ENCODE measurements at places on chromosomes 4 and X.

GRCh38 chr4:112181358-112182000, 36.2 kb downstream of the FAM241A start:
- no peak for DNase-seq

DNA sequence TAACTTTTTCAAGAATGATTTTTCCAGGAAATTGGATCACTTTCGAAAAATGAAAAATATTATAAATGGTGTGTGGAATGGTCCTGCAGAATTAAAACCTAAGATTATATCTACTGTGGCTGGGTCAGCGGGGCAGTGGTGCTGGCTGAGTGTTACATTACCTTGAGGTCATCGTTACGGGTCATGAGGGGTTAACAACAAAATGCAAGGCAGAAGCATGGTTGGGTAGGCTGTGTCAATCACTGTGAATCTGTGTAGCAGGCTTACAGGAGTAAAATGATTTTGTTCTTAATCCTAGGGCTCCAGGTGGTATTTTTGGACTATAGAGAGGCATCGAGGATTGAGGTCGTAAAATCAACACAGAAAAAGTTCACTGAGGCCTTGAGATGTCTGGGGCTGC, 105.2 kb upstream of the AMOT start:
- DNase-seq: no peak

- DNase-seq: no peak
These were observed 94.4 kb downstream of the GRIA2 start for GRCh38 chr4:157314906-157315305.

- DNase-seq: no peak
These were observed 36.7 kb upstream of the TMEM164 start for GRCh38 chrX:109966246-109966645.

DNA sequence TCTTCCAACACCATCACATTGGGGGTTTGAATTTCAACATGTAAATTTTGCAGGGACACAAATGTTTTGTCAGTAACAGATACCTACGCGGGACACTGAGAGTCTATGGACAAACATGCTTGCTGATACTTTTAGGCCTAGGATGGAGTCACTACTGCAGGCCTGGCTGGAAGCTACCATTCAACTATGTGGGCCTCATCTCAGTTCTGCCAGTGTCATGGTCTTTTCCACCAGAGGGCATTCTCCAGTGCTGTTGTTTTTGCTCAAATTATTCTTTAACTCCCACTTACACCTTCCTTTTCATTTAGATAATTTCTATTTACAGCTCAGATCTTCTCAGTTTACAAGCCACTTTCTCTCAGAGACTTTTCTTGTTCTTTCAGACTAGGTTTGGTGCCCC, 7.0 kb upstream of the ANK2 start:
- DNase-seq: no peak

- no peak for DNase-seq
These were observed 1722.9 kb upstream of the PCDH10 start for GRCh38 chr4:131426023-131426758.

GRCh38 chrX:125378770-125379169, 59.1 kb downstream of the TEX13C start:
- no peak for DNase-seq

DNA sequence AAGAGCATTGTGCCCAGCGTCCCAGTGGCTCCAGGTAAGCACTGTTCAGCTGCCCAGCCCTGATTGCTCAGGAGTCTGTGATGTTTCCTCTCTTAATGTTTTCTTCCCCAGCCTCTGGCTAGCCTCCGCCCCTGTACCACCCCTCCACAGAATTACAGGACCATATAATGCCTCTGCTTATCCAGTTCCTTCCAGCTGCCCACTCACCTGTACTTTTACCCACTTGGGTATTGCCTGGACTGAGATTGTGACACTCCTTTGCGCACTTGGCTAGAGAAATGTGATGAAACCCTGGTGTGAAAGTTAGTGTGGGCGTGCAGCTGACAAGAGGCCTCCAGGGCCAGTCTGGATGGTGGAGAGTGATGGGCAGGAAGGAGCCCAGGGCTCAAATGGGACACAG, at the start of gene AWAT2:
Gene AWAT2, minus strand, starts transcription at position 14 of the 400 bp plus-strand sequence. Its CDS starts 6 bp downstream, at position 8.
- no peak for DNase-seq

DNA sequence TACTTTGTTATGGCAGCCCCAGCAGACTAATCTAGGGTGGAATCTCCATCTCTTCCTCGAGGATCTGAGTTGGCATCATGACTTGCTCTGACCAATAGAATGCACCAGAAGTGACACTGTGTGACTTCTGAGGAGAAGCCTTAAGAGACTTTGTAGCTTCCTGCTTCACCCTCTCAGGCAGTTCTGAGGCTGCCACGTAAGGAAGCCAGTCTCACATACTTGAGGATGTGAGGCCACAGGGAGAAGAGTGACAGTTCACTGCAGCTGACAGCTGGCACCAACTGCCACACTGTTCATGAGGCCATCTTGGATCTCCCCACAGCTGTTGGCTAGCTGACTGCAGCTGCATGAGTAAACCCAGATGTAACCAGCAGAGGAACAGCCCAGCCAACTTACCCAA, 29.3 kb upstream of the BCOR start:
- no peak for DNase-seq

DNA sequence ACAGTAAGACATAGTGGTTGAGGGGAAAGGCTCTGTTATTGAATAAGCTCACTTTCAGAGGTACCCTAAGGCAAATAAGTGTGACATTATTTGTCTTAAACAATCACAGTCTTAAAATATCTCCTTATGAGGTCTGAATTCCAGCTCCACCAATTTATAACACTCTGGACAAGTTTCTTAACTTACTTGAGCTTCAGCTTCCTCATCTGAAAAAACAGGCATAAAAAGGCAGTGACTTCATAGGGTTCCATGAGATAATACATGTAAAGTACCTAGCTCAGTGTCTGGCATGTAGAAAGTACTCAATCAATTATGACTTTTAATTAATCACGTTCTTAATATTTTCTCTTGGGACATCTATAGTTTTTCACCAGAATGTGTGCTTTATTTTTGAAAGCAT, 202.5 kb downstream of the RASL11B start:
- DNase-seq: no peak

GRCh38 chrX:154712781-154713740, 37.8 kb downstream of the GAB3 start:
- no peak for DNase-seq

- DNase-seq: no peak
These were observed 89.3 kb upstream of the UGT8 start for GRCh38 chr4:114509340-114509739.

DNA sequence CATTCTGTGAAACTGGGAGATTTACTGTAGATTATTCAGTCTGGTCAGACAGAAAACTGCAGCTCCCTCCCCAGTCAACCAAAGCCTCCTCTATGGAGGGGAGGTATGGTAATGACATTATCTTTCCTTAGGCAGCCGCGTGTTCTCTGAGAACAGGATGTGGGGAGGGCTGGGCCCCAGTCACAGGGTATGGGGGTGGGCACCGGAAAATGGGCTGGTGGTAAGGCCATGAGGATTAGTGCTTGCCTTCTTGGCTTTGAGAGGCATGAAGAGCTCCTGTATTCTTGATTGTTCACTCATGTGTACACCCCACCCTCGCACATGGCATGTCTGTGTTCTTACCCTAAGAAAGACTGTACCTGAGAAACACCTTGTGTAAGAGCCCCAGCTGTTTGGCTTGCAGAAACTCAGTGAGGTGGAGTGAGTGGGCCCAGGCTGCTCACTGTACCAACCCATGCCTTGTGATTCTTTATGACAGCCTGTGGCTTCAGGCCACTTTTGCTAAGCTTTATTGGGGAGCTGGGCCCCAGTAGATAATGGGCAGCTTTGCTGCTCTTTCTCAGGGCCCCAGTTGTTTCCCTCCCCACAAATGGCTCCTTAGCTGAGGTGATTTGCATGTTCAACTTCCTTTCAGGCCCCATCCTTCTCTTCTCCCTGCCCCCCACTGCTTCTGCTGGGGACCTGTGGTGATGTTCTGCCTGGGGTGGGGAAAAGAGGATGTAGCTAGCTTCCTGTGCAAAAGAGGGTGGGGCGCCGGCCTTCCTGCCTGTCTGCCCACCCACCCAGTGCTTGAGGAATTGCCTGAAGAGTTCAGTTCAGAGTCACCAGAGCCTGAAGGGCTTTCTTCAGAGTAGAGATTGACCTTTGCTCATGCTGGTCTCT, 30.7 kb downstream of the MSN start:
- DNase-seq: no peak

GRCh38 chrX:42269186-42269585, 345.8 kb upstream of the CASK start:
- DNase-seq: no peak

- no peak for DNase-seq
These were observed 25.6 kb upstream of the MTM1 start for GRCh38 chrX:150542846-150543229.

GRCh38 chr4:168540086-168540485, 43.2 kb downstream of the PALLD start:
- no peak for DNase-seq

GRCh38 chr4:4422856-4423499, 36.1 kb downstream of the NSG1 start:
- no peak for DNase-seq

DNA sequence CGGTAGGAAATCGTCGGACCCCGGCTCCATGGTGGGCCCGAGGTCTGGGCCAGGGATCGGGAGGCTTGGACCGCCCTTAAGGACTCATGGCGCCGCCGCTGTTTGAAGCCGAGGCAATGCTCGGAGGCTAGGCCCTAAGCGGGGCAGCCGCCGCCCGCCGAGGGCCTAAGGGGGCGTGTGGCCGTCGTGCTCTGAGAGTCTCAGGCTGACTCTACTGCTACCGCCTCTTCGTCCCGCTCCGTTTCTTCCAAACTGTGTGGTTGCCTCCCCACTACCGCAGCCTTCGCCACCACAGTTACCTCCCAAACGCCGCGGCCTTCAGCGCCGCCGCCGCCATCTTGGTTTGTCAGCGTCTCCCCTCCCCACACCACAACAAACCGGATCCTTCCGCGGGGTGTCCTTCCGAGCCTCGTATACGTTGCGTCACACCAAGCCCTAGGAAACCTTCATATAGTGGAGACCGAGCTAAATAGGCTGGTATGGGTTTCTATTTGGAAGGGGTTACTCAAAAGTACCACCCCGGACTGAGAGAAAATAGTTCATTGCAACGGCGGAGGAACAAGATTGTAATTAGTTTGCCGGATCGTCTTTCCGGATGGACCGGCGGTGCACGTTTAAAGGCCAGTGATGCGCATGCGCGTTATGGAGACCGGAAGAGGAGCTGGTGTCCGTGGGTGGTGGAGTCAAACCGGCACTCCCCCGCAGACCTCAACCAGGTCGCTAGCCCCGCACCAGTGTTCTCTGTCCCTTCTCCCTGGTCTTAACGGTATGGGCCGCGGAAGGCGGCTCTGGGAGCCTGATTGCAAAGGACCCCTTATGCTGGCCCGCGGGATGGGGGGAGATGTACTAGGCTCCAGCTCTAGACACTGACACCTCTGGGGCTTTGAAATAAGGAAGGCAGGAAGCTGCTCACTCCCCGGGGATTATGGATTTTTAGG, at the start of gene KDM5C:
Gene KDM5C, minus strand, starts transcription at position 348 of the 938 bp plus-strand sequence. Its CDS starts 318 bp downstream, at position 30.
- peak; percentile 39 for DNase-seq

DNA sequence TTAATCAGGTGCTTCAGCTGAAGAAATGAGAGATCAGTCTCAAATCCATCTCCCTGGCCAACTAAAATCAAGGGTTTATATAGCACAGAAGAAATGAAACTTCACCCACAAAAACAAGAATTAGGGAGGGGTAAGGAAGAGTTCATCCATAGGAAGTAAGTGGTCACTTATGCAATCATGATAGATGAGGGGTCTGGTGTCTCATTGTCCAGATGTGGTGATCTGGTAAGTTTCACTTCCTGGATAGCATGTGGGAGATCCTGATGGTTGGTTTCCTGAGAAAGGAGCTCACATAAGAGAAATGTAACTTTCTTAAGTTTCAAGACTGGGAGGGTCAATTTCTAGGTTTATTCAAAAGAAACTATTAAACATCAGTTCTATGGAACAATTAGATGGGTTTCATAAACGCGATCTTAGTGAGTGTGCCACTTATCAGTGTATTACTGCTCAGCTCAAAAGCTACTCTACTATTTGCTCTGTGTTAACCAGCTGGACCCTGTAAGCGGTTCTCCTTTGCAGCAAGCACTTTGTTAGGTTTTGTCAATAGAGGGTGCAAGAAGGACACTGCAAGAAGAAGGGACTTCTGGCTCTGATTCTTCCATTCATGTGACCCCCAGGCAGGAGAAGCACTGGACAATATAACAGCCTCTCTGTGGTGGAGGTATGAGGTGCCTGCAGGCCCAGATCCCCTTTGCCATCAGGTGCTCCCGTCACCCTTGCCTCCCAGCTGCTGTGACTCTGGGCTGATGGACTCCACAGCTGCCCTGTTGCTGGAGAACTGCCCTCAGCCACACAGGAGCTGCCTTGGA, 35.4 kb upstream of the HPSE start:
- no peak for DNase-seq

- no peak for DNase-seq
These were observed 2.2 kb upstream of the SFRP2 start for GRCh38 chr4:153790962-153791551.

- DNase-seq: no peak
These were observed 33.7 kb downstream of the GASK1B start for GRCh38 chr4:158139086-158139485.

DNA sequence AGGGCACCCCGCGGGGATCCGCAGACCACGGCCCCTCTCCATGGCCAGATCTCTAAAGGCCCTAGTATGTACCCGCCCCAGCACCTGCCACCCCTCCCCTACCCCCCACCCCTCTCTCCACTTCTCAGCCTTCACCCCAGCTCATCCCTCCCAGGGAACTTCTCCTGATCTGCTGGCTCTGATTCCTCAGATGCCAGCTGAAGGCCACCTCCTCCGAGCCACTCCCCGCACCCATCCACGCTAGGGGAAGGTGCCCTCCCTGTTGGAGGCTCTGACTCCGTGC, 11.9 kb downstream of the PSAPL1 start:
- DNase-seq: no peak

DNA sequence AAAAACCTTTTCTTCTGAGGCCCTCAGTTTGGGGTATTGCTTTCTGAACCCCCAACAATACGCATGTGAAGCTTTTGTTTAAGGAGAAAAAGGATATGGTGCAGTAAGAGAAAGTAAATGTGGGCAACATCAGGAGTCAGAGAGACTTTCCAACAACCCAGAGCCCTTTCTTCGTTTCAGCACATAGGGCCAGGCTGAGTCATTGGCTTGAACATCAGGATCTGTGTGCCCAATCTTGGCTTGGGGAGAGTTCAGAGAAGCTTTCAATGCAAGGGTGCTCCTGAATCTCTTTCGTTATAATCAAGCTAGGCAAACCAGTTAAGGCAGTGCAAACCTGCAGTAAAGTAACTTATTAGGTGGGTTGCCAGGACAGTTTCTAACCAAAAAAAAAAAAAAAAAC, 191.2 kb downstream of the FRMPD4 start:
- no peak for DNase-seq

DNA sequence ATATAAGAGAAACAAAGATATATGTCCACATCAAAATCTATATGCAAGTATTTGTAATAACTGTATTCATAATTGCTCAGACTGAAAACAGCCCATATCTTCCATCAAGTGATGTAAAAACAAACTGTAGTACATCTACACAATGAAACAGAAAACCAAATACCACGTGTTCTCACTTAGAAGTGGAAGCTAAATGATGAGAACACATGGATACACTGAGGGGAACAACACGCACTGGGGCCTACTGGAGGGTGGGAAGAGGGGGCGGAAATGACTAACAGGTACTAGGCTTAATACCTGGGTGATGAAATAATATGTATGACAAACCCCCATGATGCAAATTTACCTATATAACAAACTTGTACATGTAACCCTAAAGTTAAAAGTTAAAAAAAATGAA, 42.7 kb downstream of the UBA6 start:
- no peak for DNase-seq

- DNase-seq: no peak
These were observed 1849.7 kb downstream of the PCDH7 start for GRCh38 chr4:32569861-32570260.

Measured in kidney epithelial cell (primary cell).